Stimulated activated CD8-positive, alpha-beta memory T cell treated with anti-CD3 and anti-CD28 coated beads, Interleukin-4, amount 100 ng/mL, for 4 hours (primary cell): ENCODE measurements at places on chromosomes 13 and 19.

- DNase-seq = no peak
These were observed 8.4 kb upstream of the KLK14 start for GRCh38 chr19:51091126-51091525.

- DNase-seq = no peak
These were observed 13.7 kb downstream of the ZNF461 start for GRCh38 chr19:36652958-36653357.

DNA sequence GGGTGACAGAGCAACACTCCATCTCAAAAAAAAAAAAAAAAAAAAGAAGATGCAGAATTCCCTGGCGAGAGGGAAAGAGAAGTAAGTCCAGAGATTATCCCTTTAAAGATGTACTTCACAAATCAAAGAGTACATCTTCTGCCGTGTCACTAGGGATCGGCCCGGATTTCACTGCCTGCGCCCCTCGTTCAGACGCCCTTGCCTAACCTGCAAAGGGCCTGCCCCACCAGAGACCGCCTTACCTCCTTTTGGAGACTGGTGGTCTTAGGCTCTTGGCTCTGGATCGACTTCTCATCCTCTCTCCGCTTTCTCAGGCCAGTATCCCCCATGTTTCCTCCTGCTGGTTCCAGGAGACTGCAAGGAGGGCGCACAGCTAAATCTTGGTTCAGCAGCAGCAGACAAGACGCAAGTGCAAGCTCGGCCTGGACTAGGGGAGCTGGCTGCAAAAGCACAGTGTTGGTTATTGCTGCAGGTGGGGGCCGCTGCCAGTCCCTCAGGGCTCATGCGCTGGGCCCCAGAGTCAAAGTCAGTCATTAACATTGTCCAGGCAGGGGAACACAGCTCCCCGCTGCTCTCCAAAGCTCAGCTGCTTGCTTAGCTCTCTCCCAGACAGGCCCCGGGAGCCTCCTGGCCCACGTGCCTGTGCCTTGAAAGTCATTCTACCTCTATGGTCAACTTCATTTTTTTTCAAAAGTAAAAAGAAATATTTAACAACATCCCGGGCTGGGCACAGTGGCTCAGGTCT lies 1.2 kb downstream of the SLC7A9 start:
- no peak for DNase-seq

DNA sequence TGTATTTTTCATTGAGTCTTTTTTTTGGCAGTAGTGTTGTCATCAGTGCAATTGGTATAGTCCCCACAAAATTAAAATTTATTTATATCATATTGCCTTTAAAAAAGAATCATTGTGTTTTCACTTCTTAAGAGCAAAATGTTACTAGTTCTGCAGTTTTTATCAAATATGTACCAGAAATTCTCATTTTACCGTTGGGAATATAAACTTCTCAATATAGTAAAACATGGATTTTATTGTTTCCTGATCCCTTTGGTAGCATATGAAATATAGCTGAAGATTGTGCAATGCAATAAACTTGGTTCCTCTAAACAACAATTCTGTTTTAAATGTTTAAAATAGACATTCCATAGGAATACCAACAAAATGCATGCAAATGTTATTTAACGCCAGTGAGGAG lies 306.5 kb upstream of the PCDH20 start:
- DNase-seq = no peak

GRCh38 chr19:47283405-47284059 lies 8.8 kb downstream of the INAFM1 start:
- DNase-seq = no peak
